ENCODE measurements at places on chromosomes 7 and 10. TPM values are rescaled to one million over a fixed set of nuclear protein-coding genes. Genes with fewer than 3 reads are reported as not detected.
A peak's percentile ranks its signal among the peaks of the same experiment; 100 is the strongest.

- peak; percentile 44 for DNase-seq
Measured at GRCh38 chr7:50792342-50793119, 9.8 kb upstream of the GRB10 start.

DNA sequence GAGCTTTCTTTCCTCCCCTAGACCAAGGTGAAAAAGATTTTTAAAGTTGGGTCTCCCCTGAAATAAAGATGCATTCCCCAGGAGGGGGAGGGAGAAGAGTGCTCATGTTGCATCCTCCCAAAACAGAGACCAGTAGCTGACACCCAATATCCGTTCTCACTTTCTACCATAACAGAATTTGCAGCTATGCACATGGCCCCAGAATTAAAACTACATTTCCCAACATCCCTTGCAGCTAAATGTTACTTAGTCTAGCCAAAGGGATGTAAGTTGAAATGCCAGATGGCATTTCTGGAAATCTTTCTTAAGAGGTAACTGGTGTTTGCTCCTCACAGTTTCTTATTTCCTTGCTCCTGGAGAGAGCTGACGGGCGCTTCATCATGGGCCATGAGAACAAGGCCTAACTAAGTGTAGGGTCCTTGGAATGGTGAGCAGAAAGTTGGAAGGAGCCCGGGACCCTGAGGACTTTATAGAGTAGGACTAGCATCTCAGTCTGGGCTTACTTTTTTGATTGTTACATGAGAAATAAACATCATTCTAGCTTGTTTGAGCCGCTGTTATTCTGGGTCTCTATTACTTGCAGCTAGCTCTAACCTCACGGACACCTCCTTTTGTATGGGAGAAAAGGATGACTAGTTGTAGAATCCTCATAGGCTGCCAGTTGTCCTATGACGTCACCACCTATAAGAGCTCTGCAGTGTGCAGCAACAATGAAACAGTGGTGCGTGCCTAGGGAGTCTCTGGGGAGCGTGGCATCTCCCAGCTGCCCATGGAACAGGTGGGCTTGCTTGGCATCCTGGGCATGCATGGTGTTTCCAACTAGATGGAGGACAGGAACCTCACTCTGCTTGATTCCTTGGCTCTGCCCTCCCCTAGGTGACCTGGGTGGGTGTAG, 46.1 kb upstream of the EXOC6 start:
- DNase-seq = no peak

DNA sequence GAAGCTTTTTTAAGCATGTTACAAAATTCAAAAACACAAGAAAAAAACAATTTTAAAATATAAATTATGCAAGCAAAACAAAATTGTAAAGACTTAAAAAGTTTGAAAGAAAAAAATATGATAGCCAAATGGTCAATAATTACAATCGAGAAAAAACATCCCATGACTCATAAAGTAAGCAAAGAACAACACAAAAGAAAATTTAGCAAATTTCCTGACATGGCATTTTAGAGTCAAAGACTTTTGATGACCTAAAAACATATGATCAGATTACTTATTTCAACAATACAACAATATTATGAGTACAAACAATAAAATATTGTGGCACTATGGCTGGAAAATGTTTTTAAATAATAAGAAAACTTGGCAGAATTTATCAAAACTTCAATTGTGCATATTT, 312.1 kb upstream of the MEOX2 start:
- DNase-seq = no peak

DNA sequence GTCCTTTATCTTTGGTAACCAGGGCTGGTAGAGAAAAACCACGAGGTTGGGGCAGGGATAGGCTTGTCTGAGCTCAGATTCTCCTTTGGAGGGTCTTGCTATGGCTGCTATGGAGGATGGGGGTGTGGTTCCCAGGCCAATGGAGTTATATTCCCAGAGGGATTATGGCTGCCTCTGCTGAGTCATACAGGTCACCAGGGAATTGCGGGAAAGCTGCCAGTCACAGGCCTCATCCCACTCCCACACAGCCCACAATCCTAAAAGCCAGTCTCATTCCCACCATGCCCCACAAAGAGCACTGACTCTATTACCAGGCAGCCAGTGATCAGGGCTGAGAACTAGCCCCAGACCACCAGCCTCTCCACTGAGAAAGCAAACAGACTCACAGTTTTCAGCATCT, 316.6 kb upstream of the TMEM229A start:
- DNase-seq = no peak

GRCh38 chr10:115398026-115398425, 304.9 kb downstream of the ATRNL1 start:
- no peak for DNase-seq

Gene EIF4EBP2
- 36.0 TPM for total RNA-seq

Gene MICALL2
- 5.7 TPM for total RNA-seq

- no peak for DNase-seq
Measured at GRCh38 chr7:10475940-10476641, 497.6 kb upstream of the PHF14 start.

GRCh38 chr10:96025566-96025965, 17.8 kb upstream of the CCNJ start:
- no peak for DNase-seq

GRCh38 chr10:127953876-127954275, 47.0 kb downstream of the PTPRE start:
- DNase-seq = no peak

DNA sequence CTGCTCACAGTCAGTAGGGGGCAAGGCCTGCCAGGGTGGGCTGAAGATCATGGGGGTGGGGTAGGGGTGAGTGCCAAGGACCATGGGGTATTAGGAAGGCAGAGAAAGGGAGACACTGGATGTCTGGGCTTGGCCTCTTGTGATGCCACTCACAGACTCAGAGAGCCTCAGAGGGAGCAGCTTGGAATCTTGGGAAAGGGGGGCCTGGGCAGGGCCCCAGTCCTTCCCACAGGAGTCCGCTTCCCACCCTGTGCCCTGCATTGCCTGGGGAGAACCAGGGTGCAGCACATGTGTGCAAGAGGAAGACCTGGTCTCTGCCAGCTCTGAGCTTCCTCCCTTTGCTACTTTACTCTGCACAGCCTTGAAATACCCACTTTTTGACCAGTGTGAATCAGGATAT, 4.3 kb downstream of the ADCY1 start:
- DNase-seq = no peak

Gene LLCFC1
- not detected for total RNA-seq

GRCh38 chr7:73701357-73701995, 18.0 kb downstream of the STX1A start:
- no peak for DNase-seq

Gene CCL24
- total RNA-seq = 1.2 TPM

GRCh38 chr7:92747041-92747835, 89.1 kb downstream of the CDK6 start:
- no peak for DNase-seq

DNA sequence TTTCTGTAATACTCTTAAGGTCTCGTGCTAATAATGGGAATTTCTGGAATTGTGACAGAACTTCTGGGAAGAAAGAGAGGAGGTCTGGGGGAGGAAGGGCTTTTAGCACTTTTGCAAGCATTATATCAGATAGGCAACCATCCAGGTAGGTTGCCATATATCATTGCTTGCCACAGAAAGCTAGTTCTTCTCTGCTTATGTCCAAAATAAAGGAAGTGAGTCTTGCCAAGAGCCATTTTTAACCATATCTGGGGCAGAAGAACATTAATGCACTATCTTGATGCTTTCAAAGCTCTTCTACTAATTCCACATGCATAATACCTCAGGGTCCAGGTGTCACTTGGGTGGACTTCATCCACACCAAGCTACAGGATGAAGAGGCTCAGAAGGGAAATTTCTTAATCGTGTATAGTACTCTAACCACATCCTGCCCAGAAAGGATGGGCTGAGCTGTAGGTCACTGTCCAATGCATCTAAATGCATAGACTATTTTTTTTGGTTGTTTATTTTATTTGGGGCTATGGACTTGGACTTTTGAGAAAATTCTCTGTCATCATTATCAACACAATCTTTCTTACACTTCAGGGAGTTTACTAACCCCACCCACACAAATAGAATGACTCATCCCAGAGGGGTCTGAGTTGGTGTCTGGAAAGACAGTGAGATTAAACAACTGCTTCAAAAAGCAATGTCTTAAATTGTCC, 68.9 kb upstream of the ADO start:
- DNase-seq = no peak

- no peak for DNase-seq
Measured at GRCh38 chr10:78408671-78409472, 375.2 kb downstream of the RPS24 start.
